NCI-H1436 treated with DMSO at 0.1 percent for 48 hours (cell line): ENCODE measurements at places on chromosomes 5 and 9.

- no peak for DNase-seq
These were observed 174.0 kb downstream of the NR3C1 start for GRCh38 chr5:143229426-143229895.

- no peak for DNase-seq
These were observed 60.2 kb downstream of the CDC14B start for GRCh38 chr9:96559339-96559943.

DNA sequence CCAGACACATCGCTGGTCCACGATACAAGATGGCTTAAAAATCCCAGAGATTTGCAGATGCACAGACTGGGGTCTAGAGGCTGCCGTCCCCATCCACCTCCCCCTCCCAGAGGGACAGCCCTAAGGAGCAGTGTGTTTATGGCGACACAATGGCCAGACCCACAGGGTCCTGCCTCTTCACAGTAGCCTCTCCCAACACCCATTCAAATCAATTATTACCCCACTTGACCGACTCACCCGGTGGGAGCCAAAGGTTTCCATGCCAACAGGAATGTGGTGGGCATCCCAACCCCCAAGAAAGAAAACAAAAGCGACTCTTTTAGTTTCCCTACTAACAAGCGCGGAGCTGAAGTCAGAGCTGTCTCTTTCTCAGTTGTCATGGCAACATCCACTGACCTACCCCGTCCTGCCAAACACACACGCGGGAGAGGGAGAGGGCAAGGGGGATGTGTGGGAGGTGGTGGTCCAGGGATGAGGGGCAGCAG is 209.0 kb downstream of the TTLL11 start:
- DNase-seq = no peak

GRCh38 chr5:90786756-90787155 is 228.2 kb downstream of the ADGRV1 start:
- no peak for DNase-seq

GRCh38 chr5:24381861-24382489 is 262.8 kb downstream of the CDH10 start:
- DNase-seq = no peak

- DNase-seq = no peak
These were observed 210.7 kb upstream of the SLC24A2 start for GRCh38 chr9:19999491-20000057.

- no peak for DNase-seq
These were observed 97.9 kb downstream of the DAPK1 start for GRCh38 chr9:87595610-87596009.
